ENCODE measurements at places on chromosomes 4 and X. TPM values are rescaled to one million over a fixed set of nuclear protein-coding genes. Genes with fewer than 3 reads are reported as not detected.

GSX2 gene
- not detected for polyA plus RNA-seq

MTMR8 gene
- polyA plus RNA-seq: 1.5 TPM

MYOZ2 gene
- 0.90 TPM for polyA plus RNA-seq

FANCB gene
- 1.1 TPM for polyA plus RNA-seq

SOX3 gene
- 4.4 TPM for polyA plus RNA-seq

PRRG1 gene
- 12.2 TPM for polyA plus RNA-seq

CLNK gene
- polyA plus RNA-seq: 0.26 TPM

DCAF12L1 gene
- 0.38 TPM for polyA plus RNA-seq

TMEM154 gene
- polyA plus RNA-seq: 0.56 TPM

NWD2 gene
- 7.9 TPM for polyA plus RNA-seq

CFAP299 gene
- polyA plus RNA-seq: 4.5 TPM

CENPI gene
- 5.2 TPM for polyA plus RNA-seq

CXCL8 gene
- 1.1 TPM for polyA plus RNA-seq

DLG3 gene
- polyA plus RNA-seq: 47.9 TPM

OTUD6A gene
- not detected for polyA plus RNA-seq

DUSP21 gene
- polyA plus RNA-seq: not detected

FATE1 gene
- polyA plus RNA-seq: 0.15 TPM

ADH1B gene
- 0.84 TPM for polyA plus RNA-seq

ACE2 gene
- 0.29 TPM for polyA plus RNA-seq

NAP1L3 gene
- polyA plus RNA-seq: 187 TPM

CCSER1 gene
- 4.4 TPM for polyA plus RNA-seq

HHIP gene
- 9.9 TPM for polyA plus RNA-seq

GAGE12E gene
- polyA plus RNA-seq: not detected

POU3F4 gene
- polyA plus RNA-seq: 12.1 TPM

MAGEB2 gene
- polyA plus RNA-seq: not detected

KCND1 gene
- polyA plus RNA-seq: 5.7 TPM

ERCC6L gene
- polyA plus RNA-seq: 1.4 TPM

KLHL4 gene
- 7.0 TPM for polyA plus RNA-seq

MTNR1A gene
- 1.2 TPM for polyA plus RNA-seq

XAGE1B gene
- not detected for polyA plus RNA-seq

TMPRSS11B gene
- polyA plus RNA-seq: 0.06 TPM

FAM149A gene
- polyA plus RNA-seq: 37.8 TPM

SLC39A8 gene
- polyA plus RNA-seq: 9.2 TPM

KLKB1 gene
- polyA plus RNA-seq: 0.90 TPM

SATL1 gene
- 1.5 TPM for polyA plus RNA-seq

ZFP42 gene
- polyA plus RNA-seq: 0.42 TPM

CXorf58 gene
- polyA plus RNA-seq: 0.38 TPM

PRDM8 gene
- polyA plus RNA-seq: 49.6 TPM

WNK3 gene
- 12.1 TPM for polyA plus RNA-seq

MAGEC2 gene
- not detected for polyA plus RNA-seq

RHOXF2 gene
- polyA plus RNA-seq: not detected

RAB41 gene
- 1.9 TPM for polyA plus RNA-seq

RASGEF1B gene
- polyA plus RNA-seq: 42.8 TPM

GPR82 gene
- polyA plus RNA-seq: 0.14 TPM

ETDA gene
- polyA plus RNA-seq: not detected

LAMTOR3 gene
- 65.8 TPM for polyA plus RNA-seq

PRDM5 gene
- polyA plus RNA-seq: 14.4 TPM

GAGE12F gene
- polyA plus RNA-seq: not detected

GASK1B gene
- 41.7 TPM for polyA plus RNA-seq

ART3 gene
- 4.4 TPM for polyA plus RNA-seq

TCEANC gene
- polyA plus RNA-seq: 4.7 TPM

NDUFB11 gene
- polyA plus RNA-seq: 139 TPM

BTC gene
- 0.51 TPM for polyA plus RNA-seq

RTL3 gene
- not detected for polyA plus RNA-seq

CSAG1 gene
- polyA plus RNA-seq: not detected

GAGE2A gene
- not detected for polyA plus RNA-seq

CRLF2 gene
- not detected for polyA plus RNA-seq

ESX1 gene
- polyA plus RNA-seq: 0.29 TPM

All from spinal cord (tissue), 10 donors.